A549 treated with ZK216348 at 1 μM for 4 hours (cell line): ENCODE measurements at places on chromosomes 11 and 22. TPM values are rescaled to one million over a fixed set of nuclear protein-coding genes. Genes with fewer than 3 reads are reported as not detected.

The DDI1 gene
- total RNA-seq: not detected in 5 replicates

The ADAMTS8 gene
- total RNA-seq: 0.28 to 0.76 TPM (median 0.57 TPM) in 5 replicates

The GGTLC2 gene
- total RNA-seq: not detected in 5 replicates

The LRRC74B gene
- not detected in 5 replicates for total RNA-seq

The MYEOV gene
- total RNA-seq: 97.8 to 134 TPM (median 127 TPM) in 5 replicates

The B3GAT3 gene
- 30.1 to 56.7 TPM (median 52.1 TPM) in 5 replicates for total RNA-seq

The CDC42EP1 gene
- total RNA-seq: 16.8 to 37.2 TPM (median 34.9 TPM) in 5 replicates

The SEC14L6 gene
- total RNA-seq: not detected in 5 replicates

The MRGPRX4 gene
- total RNA-seq: not detected in 5 replicates

The BIRC3 gene
- total RNA-seq: 30.8 to 49.7 TPM (median 45.9 TPM) in 5 replicates

The MRGPRX2 gene
- not detected in 5 replicates for total RNA-seq

The PLEKHB1 gene
- 0.48 to 1.4 TPM (median 1.1 TPM) in 5 replicates for total RNA-seq

The ANO1 gene
- 1.4 to 3.0 TPM (median 1.7 TPM) in 5 replicates for total RNA-seq

The GALNT18 gene
- total RNA-seq: 18.4 to 28.2 TPM (median 23.4 TPM) in 5 replicates

The SERPIND1 gene
- total RNA-seq: not detected in 5 replicates

The OSBPL5 gene
- total RNA-seq: 5.1 to 9.0 TPM (median 6.2 TPM) in 5 replicates

The NCF4 gene
- total RNA-seq: not detected in 5 replicates

The SLC17A6 gene
- total RNA-seq: not detected in 5 replicates

The CNTF gene
- 0.95 to 1.5 TPM (median 1.2 TPM) in 5 replicates for total RNA-seq

The CNTN5 gene
- total RNA-seq: not detected in 5 replicates

The TRIM51 gene
- not detected in 5 replicates for total RNA-seq

The GGT5 gene
- total RNA-seq: 1.5 to 4.0 TPM (median 3.7 TPM) in 5 replicates

The C1QTNF5 gene
- total RNA-seq: not detected in 5 replicates

The CDC45 gene
- total RNA-seq: 22.2 to 27.0 TPM (median 24.4 TPM) in 5 replicates

The LSP1 gene
- 1.2 to 2.7 TPM (median 1.8 TPM) in 5 replicates for total RNA-seq

The TRIM3 gene
- total RNA-seq: 16.3 to 25.3 TPM (median 19.7 TPM) in 5 replicates

The OR52A1 gene
- not detected in 5 replicates for total RNA-seq

The SESN3 gene
- 0.05 to 0.23 TPM (median 0.07 TPM) in 5 replicates for total RNA-seq

The CFAP300 gene
- total RNA-seq: 5.2 to 7.4 TPM (median 6.2 TPM) in 5 replicates

The ALDH3B1 gene
- 91.9 to 140 TPM (median 128 TPM) in 5 replicates for total RNA-seq

The CD3D gene
- total RNA-seq: not detected in 5 replicates

The FXYD6 gene
- 0.20 to 0.53 TPM (median 0.31 TPM) in 5 replicates for total RNA-seq
